HuH-7.5 (cell line): ENCODE measurements at places on chromosomes 2 and 18.
A peak's percentile ranks its signal among the peaks of the same experiment; 100 is the strongest.

DNA sequence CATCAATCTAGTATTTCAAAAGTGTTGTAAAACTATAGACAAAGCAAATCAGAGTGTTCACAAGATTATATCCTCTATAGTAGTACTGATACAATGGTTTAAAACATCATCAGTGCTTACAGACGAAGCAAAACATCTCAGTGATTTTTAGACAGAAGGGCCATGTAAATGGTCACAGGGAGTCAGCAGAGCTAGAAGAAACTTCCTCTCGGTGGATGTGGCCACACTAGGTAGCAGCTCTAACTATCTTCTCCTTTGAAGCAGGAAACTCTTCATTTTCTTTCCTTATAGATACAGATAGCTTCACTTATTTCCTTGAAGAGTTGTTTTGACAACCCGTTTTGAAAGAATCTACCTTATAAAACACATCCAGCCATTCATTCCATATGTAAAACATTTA lies 80.4 kb upstream of the CD226 start:
- DNase-seq: no peak

DNA sequence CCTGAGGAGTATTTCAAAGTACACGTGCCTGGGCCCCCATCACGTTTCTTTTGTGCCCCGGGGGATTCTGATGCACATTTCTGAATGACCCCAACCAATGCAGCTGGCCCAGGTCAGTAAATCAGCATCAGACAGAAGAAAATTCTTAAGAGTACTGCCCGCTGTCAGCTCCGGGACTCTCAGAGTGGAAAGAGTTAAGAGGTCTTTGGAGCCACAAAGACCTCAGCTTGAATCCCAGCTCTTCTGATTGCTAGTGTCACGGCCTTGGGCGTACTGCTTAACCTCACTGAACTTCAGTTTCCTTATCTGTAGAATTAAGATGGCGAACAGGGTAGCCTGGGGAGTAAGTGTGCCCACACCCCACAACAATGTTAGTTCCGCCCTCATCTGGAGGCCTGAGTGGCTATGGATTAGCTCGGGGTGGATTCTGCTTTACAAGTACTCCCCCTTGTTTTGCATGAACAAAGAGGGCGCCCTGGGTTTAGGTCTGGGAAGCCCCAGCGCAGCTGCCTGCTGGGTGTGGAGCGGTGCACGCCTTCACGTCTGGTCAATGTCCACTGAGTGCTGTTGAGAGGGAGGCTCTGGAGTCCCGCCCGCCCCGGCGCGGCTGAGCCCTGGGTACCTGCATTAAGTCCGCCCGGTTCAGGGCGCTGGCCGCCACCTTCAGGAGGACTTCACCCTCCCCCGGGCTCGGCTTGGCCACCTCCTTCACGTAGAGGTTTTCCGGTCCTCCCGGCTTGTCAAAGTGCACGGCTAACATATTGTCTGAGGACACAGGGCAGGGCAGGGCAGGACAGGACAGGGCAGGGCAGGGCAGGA lies 858 bp downstream of the TP53I3 start:
- peak; percentile 68 for DNase-seq

- DNase-seq: no peak
These were observed 369.7 kb upstream of the TRIB2 start for GRCh38 chr2:12347066-12347493.

GRCh38 chr2:234847364-234847635 lies 104.5 kb upstream of the SH3BP4 start:
- no peak for DNase-seq

DNA sequence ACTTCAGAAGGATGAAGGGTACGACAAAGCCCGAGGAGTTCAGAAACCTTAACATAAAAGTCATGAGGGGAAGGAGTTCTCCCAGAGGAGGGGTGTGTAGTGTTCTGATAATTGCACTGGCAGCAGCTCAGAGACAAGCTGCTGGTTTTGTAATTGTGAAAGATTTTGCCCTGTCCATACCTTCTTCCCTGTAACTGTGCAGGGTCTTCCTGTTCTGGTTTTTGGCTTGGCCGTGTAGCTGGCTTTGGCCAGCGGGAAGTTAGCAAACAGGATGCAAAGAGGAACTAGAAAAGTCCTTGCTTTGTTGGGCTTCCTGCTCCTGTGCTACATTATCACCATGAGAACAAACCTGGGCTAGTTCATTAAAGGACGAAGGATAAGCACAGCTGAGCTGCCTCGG lies 160.8 kb downstream of the LPIN1 start:
- no peak for DNase-seq

GRCh38 chr2:27779417-27780055 lies 8.0 kb downstream of the MRPL33 start:
- DNase-seq: no peak

- DNase-seq: no peak
These were observed 10.1 kb downstream of the ZNF521 start for GRCh38 chr18:25341831-25342230.

- DNase-seq: no peak
These were observed 73.9 kb downstream of the EMILIN2 start for GRCh38 chr18:2920546-2921343.

- DNase-seq: no peak
These were observed 283.6 kb downstream of the TMX3 start for GRCh38 chr18:68431111-68431921.
